ENCODE measurements at places on chromosomes 6 and 20.

- DNase-seq: no peak
These were observed 22.7 kb downstream of the PTPRT start for GRCh38 chr20:43167021-43167420.

- DNase-seq: no peak
These were observed 37.4 kb downstream of the ATXN1 start for GRCh38 chr6:16723826-16724225.

GRCh38 chr20:45044084-45044573 lies 56.8 kb downstream of the KCNS1 start:
- DNase-seq: no peak

GRCh38 chr20:6887966-6888365 lies 120.5 kb downstream of the BMP2 start:
- no peak for DNase-seq

DNA sequence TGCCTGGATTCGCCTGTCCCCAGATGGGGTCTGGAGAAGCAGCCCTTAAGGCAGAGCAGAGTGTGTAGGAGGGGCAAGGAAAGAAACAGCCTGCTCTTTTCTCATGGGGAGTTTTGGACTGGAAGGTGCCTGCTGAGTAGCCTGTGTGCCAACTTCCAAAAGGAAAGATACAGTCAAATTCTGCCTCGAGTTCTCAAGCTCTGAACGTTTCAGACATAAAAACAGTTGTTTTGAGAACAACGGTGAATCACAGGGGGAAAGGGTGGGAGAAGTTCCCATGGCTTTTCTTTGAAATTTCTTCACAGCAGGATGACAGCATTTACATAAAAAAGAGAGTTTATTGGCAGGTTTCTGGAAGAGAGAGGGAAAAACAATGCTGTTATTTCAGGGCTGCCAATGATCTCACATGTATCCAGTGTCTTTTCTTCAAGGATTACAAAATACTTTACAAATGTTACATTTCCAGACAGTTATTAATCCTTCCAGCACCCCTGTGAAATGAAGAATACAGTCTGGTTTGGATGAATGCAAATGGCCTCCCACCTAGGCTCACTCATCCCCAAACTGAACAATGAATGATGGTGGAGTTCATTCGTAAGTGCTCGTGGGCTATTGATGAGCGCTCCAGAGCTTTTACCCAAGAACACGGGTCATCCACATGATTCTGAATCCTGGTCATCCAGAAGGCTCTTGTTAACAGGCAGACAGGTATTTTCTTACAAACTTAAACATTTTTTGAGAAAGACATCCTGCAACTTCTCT lies 33.8 kb upstream of the ECI2 start:
- DNase-seq: no peak

DNA sequence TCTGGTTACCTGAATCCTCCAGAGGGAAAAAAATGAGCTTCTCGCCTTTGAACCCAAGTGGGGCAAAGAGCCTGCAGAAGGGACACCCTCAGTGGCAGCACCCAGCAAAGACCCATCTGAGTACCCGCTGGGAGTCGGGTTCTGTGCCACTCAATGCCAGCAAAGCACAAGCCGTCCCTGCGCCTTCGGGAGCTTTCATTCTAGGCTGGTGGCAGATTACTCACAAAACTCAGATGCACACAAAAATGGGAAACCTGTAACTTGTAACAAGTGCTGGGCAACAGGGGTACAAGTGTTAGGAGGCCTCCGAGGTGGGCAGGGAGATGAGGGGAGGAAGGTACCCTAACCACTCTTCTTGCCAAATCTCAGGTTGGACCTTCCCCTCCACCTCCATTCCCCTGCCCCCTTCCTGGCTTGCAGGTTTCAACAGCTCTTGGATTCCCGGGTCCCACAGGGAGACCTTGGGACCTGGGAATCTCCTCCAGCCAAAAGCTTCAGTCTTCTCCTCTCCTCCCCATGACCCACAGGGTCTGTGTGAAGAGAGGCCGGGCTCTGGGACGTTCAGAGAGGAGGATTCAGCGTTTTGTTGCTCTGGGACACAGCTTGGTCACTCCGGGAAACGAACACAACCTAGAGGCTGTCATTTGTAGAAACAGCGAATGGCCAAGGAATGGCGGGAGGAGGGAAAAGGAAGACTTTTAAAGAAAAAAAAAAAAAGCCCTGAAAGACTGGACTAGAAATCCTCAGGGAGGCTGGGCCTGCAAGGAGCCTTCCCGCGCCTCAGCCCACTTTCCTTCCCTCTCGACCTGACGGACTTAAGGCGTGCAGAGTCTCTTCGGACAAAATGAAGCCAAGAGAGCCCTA lies 1.2 kb upstream of the PARD6B start:
- no peak for DNase-seq

DNA sequence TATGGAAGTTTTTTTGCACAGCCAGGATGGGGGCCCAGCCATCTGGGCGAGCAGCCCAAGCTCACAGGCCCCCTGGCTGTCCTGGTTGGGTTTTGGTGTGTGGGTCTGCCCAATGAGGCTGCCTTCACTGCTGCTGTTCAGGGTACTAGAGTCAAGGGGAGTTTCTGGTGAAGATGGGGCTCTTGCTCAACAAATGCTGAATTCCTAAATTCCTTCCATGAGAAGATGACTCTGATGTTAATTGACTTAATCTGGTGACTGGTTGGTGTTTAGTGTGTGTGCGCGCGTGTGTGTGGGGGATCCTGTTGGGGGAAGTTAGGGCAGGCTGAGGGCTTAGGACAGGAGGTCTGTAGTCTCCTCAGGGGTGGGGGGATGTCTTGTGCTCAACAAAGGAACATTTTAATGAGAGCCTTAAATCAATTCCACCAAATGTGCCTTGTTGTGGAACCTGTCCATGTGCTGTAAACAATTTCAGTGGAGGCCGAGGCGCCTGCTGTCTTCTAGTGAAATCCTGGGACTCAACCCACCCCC lies 1.9 kb downstream of the PTK7 start:
- no peak for DNase-seq

DNA sequence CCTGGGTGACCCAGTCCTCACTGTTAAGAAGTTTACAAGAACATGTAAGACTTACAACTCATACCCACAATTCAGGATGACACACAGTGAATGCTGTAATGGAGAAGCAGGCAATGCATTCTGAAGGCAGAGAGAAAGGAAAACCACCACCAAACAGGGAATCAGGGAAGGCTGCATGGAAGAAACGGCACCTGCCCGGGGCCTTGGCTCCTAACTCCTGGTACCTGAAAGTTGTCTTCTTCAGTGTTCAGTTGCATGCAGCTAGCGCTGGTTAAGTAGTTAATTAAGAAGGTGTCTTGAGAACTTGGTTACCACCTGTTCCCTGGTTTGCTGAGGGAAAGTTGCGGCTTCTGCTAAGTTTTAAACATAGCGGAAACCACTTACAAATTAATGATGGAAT lies 57.2 kb downstream of the GPR6 start:
- DNase-seq: no peak

GRCh38 chr6:143205585-143205984 lies 144.9 kb downstream of the AIG1 start:
- DNase-seq: no peak

GRCh38 chr20:41138475-41139226 lies 1.3 kb downstream of the PLCG1 start:
- DNase-seq: no peak

DNA sequence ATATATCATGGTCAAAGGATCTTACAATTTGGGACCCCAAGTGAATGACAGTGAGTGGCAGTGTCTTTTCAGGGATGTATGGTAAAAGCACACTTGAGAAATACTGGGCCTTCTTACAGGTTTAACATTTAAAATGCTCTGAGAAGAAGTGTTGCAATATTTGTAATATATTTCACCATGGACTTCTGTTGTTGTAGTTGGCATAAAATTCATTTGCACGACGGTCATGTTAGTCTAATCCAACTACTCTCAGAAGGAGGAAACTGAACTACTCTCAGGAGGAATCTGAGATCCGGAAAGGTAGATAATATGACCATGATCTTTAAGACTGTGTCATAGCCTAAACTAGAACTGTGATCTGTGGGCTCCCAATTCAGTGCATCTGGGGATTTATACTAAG lies 700.1 kb downstream of the HDGFL1 start:
- DNase-seq: no peak

- no peak for DNase-seq
These were observed 47.2 kb upstream of the MICB start for GRCh38 chr6:31450751-31451150.

DNA sequence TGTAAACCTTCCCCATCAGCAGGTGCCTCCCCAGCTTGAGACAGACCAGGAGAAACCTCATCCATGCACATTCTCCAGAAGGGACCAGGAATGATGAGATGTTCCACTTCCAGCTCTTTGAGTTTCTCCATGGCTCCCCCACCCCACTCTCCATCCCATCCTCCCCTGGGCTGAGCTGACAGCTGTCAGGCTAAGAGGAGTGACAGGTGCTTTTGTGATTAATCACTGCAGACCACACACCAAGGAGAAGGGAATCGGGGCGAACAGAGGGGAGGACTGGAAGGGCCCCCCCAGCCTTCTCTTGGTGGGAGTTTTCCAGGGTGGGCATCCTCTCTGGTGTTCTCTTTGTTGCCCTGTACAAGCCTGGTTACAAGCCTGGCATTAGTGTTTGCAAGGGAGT lies 56.1 kb upstream of the ZFAND3 start:
- no peak for DNase-seq

GRCh38 chr20:7189231-7189630 lies 421.7 kb downstream of the BMP2 start:
- DNase-seq: no peak

GRCh38 chr6:4961322-4962168 lies 42.3 kb downstream of the RPP40 start:
- DNase-seq: no peak

GRCh38 chr6:168563656-168564055 lies 122.7 kb downstream of the SMOC2 start:
- no peak for DNase-seq

GRCh38 chr20:47610247-47610944 lies 108.7 kb downstream of the NCOA3 start:
- no peak for DNase-seq

DNA sequence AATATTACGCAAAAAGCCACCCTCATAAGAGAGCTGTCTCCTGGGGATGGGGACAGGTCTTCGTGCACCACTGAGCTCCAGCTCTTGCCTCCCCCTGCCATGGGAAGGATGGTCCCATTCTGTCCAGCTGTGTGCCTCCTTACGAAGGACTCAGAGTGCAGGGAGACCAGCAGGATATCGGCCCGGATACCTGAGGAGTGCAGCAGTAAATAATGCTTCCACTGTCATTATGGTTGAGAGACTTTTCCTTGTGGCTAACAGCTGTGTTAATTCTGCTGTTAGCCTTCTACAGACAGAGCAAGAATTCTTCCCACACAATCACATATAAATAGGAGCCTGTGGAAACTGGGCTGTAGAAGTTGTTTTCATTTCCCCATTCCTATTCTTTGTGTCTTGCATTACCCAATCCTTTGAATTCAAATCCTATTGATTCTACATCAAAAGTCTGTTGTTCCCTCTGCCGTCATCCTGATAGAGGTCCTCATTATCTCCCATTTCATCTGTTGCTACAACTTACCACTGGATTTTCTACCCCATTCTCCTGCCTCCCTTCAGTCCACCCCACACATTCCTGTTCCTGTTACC lies 364.6 kb upstream of the SOX4 start:
- DNase-seq: no peak

- DNase-seq: no peak
These were observed 22.4 kb upstream of the HELZ2 start for GRCh38 chr20:63596423-63596822.

GRCh38 chr6:85241498-85242052 lies 208.3 kb upstream of the NT5E start:
- no peak for DNase-seq

GRCh38 chr6:13573669-13574110 lies 711 bp upstream of the SIRT5 start:
- no peak for DNase-seq

DNA sequence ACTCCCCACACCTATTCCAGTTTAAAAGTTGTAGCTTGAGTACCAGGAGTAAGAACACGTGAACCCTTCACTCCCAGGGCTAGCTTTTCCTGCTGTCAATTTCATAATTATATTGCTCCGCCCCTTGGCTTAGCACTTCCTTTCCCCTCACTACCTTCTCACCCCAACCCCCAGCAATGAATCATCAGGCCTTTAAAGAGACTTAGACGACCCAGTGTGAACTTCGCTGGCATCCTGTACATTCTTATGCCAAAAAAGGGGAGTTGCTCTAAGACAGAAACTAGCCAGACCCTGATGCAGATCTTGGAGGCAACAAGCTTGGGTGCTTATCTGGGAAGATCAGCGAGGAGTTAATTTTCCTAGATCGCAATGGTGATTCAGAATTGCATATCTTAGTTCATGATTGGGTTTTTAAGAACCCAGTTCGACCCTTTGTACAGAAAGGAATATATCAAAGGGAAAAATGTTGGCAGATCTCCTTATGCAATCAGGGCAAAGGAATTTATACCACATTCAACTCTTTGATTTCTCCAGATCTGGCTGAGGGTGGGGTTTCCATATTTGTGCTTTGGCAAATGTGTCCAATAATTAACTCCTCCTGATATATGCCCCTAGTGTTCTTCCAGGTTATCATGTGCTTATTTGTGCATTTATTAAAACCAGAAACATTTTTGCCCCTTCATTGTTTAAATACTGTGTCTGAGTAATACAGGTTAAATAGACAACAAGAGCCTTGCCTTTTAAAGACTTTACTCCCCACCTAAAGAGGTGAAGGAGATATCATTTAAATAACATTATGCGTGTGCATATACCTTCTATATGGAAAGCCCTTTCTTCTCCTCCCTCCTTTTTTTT lies 8.1 kb upstream of the ATXN1 start:
- no peak for DNase-seq

Data from activated gamma-delta T cell (primary cell).